KG1 (cell line): ENCODE measurements at places on chromosomes 12 and 14.
A peak's percentile ranks its signal among the peaks of the same experiment; 100 is the strongest.

- DNase-seq, result no peak
Measured at GRCh38 chr12:13099844-13100604, 3.4 kb downstream of the GSG1 start.

DNA sequence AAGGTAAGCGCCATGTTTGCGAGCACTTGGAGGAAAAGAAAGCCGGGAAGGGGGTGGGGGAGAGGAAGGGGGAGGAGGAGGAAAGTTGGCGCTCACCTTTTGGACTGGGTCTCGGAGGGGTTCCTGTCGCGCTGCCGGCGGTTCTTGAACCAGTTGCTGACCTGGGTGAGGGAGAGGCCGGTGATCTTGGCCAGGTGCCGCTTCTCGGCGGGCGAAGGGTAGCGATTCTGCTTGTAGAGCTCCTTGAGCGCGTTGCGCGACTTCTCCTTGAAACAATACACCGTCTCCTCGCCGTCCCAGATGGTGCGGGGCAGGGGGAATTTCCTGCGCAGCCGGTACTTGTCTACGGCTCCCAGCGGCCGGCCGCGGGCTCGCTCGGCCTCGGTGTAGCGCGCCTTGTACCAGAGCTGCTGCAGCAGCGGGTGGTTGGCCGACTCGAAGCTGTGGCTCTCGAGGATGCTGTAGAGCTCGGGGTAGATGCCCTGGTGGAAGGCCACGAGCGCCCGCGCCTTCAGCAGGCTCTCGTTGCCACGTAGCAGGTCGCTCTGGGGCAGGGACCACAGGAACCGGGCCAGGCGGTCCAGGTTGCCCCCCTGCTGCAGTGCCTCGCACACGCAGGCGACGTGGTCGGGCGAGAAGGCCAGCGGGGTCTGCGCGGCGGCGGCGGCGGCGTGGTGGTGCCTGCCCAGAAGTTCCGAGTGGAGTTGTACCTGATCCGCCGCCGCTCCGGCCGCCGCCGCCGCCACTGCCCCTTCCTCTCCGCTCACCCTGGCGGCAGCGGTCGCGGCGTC, 840 bp downstream of the SIX4 start:
- DNase-seq, result peak; percentile 19

DNA sequence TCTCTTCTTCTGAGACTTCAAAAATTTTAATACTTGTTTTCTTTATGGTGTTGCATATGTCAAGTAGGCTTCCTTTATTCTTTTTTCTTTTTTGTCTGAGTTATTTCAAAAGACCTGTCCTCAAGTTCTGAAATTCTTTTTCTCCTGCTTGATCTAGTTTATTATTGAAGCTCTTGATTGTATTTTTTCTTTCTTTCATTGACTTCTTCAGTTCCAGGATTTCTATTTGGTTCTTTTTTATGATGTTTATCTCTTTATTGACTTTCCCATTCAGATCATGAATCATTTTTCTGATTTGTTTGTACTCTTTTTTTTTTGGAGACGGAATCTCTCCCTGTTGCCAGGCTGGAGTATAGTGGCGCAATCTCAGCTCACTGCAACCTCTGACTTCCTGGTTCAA, 34.1 kb downstream of the IFT43 start:
- no peak for DNase-seq

DNA sequence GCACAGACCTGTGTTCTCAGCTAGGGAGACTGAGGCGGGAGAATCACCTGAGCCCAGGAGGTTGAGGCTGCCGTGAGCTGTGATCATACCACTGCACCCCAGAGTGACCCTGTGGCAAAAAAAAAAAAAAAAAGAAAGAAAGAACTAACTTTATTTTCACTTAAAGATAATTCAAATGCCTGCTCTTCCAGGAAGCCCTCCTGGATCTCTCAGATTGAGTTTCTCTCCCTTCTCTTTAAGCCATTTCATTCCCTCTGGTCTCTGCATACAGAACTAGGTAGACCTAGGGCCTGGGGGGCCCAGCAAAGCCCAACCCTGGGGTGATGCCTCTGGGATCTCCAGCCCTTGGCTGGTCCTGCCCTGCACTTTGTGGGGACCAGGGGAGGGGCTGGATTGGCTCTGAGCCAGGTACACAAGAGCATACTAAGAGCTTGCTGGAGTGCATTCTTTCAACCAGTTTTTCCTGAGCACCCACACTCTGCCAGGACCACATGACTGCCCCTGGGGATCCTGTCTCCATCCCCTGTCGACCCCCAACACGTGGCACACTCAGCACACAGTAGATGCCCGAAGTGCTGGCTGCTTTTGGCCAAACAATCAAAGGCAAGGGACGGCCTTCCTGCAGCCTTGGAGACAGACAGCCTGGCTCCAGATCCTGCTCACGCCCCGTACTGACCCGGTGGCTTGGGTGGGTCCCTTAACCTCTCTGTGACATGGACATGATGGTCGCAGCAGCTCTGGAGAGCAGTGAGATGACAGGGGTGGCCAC, 52.7 kb downstream of the CYP46A1 start:
- no peak for DNase-seq

DNA sequence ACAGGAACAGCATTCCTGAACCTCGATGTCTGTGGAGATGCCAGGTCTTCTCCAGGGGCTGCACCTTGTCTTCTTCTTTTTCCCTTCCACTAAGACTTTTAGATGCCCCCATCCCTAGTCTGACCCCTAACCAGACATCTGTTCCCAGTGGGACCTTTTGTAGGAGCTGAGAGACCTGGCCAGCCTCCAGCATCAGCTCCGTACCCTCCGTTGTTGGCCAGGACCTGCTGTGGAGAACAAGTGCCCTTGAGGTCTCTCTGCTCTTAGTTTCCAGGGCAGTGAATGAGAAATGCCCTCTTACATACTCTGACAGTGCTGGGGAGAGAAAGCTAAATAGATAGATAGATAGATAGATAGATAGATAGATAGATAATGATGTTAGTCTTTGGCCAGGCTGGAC, 16.8 kb upstream of the SDR39U1 start:
- DNase-seq, result no peak
